ENCODE measurements at places on chromosomes 1 and 21.
A peak's percentile ranks its signal among the peaks of the same experiment; 100 is the strongest.

- no peak for DNase-seq
These were observed 4.4 kb upstream of the RUNX1 start for GRCh38 chr21:35053356-35054096.

DNA sequence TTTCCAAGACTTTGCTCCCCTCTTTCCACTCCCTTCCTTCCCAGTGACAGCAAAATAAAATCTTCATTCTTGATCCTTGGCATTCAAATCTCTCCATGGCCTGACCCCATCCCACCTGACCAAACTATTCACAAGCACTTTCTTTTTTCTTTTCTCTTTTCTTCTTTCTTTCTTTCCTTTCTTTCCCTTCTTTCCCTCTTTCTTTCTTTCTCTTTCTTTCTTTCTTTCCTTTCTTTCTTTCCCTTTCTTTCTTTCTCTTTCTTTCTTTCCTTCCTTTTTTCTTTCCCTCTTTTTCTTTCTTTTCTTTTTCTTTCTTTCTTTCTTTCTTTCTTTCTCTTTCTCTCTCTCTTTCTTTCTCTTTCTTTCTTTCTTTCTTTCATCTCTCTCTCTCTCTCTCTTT, 207.1 kb downstream of the ADGRL2 start:
- DNase-seq = no peak

GRCh38 chr1:237032029-237032428, 10.0 kb upstream of the RYR2 start:
- DNase-seq = no peak

- DNase-seq = no peak
These were observed 1.5 kb downstream of the NAXE start for GRCh38 chr1:156592910-156593660.

DNA sequence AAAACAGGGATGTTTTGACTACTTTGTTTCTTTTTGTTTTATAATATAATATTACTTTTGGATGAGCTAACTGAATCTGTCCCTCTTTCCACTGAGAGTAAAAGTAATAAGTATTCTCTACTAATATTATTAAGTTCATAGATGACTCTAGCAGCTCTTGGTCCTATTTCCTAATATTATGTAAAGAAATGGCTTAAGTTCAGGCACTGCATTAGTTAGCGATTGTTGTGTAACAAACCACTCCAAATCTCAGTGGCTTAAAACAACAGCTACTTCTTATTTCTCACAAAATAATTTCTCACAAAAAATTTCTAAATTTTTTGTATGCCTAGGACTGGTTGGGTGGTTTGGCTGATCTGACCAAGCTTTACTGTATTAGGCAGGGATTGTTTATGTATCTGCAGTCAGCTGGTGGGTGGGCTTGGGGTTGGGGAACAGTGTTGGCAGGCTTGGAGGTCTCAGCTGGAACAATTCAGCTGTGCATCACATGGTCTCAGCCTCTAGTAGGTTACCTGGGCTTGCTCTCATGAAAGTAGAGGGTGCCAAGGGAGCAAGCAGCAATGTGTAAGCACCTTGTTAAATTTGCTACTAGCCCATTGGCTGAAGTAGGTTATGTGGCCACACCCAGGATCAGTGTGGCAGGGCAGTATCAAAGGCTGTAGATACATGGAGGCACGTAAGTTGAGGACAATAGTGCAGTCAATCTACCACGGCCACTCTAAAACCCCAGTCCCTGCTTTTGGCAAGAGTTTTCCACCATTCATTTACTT, 8.8 kb upstream of the CCT8 start:
- no peak for DNase-seq

- DNase-seq = peak; percentile 91
These were observed 54.1 kb upstream of the BCAR3 start for GRCh38 chr1:93735722-93736121.

GRCh38 chr1:44698138-44698537, 23.6 kb downstream of the ARMH1 start:
- no peak for DNase-seq

- no peak for DNase-seq
These were observed 305.4 kb downstream of the DISC1 start for GRCh38 chr1:231931846-231932454.
